ENCODE measurements at places on chromosomes 3 and 15.
A peak's percentile ranks its signal among the peaks of the same experiment; 100 is the strongest.

GRCh38 chr3:136545664-136546268, 206.4 kb downstream of the STAG1 start:
- DNase-seq: no peak

DNA sequence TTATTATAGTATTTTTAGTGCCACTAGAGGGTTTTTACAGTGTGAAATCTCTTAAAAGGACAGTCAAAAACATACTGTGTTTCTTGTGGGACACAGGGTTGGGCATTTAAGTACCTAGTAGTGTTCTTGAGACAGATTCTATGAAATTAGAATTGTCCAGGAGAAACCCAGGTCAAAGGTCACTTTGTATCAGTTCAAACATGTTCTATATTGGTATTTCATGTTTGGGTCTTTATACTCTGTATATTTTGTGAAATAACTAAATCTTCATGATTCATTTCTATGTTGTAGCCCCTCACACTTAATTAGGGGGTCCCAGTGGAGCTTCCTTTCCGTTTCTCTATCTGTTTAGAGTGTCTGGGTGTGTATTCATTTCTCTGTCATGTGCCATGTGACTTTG, 171.6 kb downstream of the PTPRG start:
- DNase-seq: no peak

- no peak for DNase-seq
These were observed 29.4 kb upstream of the MCCC1 start for GRCh38 chr3:183128709-183129108.

- no peak for DNase-seq
These were observed 12.9 kb downstream of the MON1A start for GRCh38 chr3:49916686-49917085.

GRCh38 chr15:52584414-52584813, 15.6 kb upstream of the ARPP19 start:
- no peak for DNase-seq

DNA sequence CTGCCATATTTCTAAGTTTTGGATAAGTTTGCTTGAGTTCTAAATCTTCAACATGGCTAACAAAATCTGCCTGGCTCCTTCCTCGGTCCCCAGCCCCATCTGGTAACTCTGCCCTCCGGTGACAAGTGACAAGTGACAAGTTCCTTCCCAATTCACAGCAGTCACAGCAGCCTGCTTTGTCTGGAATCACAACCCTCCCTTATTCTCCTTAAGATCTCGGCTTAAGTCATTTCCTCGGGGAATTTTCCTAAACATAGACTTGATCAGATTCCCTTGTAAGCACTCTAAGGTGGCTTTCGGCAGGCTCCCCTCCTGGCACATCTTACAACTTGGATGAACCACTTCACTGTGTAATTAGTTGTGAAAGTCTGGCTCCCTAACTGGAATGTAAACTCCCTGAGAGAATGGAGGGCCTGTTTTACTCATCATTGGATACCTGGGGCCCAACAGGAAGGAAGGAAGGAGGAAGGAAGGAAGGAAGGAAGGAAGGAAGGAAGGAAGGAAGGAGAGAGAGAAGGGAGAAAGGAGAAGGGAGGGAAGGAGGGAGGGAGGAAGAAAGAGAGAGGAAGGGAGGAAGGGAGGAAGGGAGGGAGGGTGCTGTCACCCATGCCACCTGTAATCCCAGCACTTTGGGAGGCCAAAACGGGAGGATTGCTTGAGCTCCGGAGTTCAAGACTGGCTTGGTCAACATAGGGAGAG, 126.4 kb downstream of the SHQ1 start:
- no peak for DNase-seq

DNA sequence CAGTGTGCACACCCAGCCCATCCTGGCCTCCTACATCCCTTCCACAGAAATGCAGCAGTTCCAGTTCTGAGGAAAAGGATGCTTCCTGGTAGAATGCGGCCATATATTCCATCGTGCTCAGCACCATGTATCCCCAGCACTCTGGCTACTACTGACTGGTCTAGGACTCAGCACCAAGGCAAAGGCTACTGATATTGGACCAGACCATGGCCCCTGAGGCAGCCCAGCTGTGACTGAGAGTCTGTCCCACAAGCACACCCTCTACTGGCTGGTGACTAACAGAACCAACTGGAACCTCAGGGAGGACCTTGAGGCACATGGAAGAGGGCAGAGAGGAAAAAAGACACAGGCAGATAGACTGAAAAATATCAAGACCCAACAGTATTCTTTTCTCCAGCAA, 30.0 kb downstream of the TARS3 start:
- no peak for DNase-seq

GRCh38 chr3:67294341-67294740, 296.2 kb downstream of the KBTBD8 start:
- DNase-seq: no peak

- DNase-seq: no peak
These were observed 216.8 kb downstream of the RSL24D1 start for GRCh38 chr15:54979964-54980363.

- no peak for DNase-seq
These were observed 61.7 kb downstream of the SLC12A1 start for GRCh38 chr15:48267766-48268165.

DNA sequence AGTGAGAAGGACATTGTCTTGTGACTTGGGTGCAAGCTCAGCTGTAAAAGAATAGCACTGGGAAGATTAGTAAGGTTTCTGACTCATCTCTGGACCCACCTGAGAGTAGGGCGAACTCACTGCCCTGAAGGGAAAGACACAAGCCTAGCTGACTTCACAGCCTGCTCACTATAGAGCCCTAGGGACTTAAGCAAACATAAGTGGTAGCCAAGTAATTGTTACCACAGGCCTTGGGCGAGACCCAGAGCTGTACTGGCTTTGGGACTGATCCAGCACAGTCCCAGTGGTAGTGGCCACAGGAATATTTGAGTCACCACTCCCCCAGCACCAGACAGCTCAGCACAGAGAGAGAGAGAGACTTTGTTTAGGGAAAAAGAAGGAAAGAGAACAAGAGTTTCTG, 429.9 kb downstream of the TBL1XR1 start:
- DNase-seq: no peak

- DNase-seq: no peak
These were observed 17.3 kb upstream of the KBTBD8 start for GRCh38 chr3:66980791-66981190.

DNA sequence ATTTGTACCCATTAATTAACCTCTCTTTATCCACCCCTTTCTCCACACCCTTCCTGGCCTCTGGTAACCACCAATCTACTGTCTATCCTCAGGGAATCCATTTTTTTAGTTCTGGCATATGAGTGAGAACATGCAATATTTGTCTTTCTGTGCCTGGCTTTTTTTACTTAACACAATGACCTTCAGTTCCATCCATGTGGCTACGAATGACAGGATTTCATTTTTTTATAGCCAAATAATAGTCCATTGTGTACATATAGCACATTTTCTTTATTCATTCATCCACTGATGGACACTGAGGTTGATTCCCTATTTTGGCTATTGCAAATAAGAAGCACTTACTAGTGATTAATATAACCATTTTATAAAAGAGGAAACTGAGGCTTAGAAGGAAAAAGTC, 109.9 kb upstream of the NANOGP8 start:
- DNase-seq: no peak

DNA sequence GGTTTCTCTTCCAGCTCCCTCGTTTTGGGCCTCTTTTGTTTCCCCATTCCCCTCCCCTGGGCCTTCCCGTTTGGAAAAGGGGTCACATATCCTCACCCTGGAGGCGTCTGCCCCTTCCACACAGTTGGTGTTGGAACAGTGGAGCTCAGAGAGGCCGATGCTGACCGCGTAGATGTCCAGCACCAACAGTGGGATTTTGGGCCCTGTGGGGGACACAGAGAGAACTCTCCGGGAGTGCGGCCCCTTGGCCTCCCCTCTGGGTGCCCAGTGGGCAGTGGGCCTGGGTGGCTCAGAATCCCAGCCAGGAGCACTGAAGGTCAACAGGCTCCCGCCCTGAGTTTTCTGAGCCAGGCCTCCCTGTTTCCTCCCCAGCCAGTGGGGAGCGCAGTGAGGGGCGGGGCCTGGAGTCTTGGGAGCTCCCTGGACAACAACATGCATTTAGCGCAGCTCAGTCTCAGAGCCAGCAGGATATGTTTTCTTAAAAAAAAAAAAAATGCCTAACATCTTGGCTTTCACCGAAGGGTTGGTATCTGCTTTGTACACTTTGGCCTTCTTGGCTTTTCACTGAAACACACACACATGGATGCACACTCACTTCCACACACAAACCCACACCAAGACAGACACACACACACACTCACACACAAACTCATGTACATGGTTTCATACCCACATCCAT, 670 bp upstream of the ISLR start:
- no peak for DNase-seq

DNA sequence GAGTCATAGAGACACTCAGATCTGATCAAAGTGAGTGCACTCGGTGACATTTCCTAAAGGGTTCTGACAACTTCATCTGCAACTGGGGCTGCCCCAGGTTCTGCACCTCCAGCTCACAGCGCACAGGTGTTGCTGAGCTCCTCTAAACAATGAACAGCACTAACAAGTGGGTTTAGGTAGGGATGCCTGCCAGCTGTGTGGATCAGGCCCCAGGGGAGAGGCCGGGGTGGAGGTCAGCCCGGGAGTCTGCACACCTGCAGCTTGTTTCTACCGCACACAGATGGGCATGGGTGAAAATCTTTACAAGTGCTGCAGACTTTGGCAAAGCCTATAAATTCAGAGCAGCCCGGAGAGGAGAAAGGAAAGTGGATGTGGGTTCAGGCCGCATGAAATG, 355 bp downstream of the FBXW12 start:
- no peak for DNase-seq

GRCh38 chr3:122353893-122354401, 28.9 kb downstream of the CSTA start:
- no peak for DNase-seq

GRCh38 chr3:196378146-196378841, 40.1 kb upstream of the TM4SF19 start:
- peak; percentile 5 for DNase-seq

- no peak for DNase-seq
These were observed 10.5 kb downstream of the FILIP1L start for GRCh38 chr3:100103558-100104441.

DNA sequence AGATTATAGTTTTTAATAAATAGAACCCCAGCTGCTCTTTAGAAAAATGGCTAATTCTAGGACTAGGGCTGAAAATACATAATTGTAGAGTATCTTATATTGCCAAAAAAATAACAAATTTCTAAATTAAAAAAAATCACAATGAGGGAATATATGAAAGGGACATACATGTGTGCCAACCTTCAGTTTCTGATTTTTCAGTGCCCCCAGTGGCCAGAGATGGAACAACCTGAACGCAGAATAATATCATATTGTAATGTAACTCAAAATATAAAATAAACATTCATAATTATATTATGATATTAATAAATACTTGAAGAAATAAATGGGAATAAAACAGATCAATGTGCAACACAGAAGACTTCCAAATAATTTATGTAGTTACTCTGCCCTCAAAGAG, 460.5 kb downstream of the ZNF385D start:
- DNase-seq: no peak

GRCh38 chr15:52762621-52763020, 27.5 kb downstream of the ONECUT1 start:
- no peak for DNase-seq

GRCh38 chr15:71080166-71080565, 35.1 kb upstream of the THSD4 start:
- DNase-seq: no peak

GRCh38 chr3:101823525-101823924, 25.8 kb upstream of the NFKBIZ start:
- no peak for DNase-seq

- no peak for DNase-seq
These were observed 851.1 kb downstream of the FHIT start for GRCh38 chr3:60399861-60400845.

- no peak for DNase-seq
These were observed 64.1 kb upstream of the SLC6A1 start for GRCh38 chr3:10928407-10928960.

DNA sequence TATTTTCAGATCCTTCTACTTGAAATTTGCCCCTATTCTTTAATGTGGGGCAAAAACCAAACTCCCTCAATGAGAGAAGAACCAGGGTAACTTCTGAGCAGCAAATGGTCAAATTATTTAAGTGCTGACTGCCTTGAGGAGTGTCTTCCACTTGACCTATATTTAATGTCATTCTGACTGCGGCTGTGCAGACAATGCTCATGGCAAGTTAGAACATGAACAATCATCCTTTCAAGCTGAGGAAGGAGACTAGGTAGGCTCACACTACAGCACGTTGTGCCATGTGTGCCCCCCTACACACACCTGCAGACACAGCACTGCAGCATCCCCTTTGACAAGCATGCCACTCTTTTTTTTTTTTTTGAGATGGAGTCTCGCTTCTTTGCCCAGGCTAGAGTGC, 98.2 kb downstream of the OSBPL10 start:
- no peak for DNase-seq

- DNase-seq: no peak
These were observed 64.1 kb upstream of the RPL32 start for GRCh38 chr3:12905316-12906071.

- DNase-seq: no peak
These were observed 27.5 kb upstream of the EIF1B start for GRCh38 chr3:40281995-40282394.

DNA sequence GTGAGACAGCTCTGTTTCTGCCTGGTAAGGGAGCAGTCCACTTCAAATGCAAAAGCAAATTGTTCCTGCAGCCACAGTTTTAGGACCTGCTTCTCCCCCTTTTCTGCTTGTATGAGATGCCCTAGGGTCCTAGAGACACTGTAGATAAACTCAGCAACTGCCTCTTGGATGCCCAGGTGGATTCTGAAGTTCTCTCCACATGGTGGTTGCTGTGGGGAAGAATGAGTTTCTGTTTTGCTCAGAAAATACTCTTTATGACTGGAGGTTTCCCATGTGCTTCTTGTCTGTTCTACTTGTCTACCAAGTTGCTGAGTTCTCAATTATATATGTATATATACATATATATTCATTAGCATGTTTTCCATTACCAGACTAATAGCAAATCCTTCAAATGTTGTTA, 5.6 kb upstream of the ZNF80 start:
- DNase-seq: peak; percentile 92

DNA sequence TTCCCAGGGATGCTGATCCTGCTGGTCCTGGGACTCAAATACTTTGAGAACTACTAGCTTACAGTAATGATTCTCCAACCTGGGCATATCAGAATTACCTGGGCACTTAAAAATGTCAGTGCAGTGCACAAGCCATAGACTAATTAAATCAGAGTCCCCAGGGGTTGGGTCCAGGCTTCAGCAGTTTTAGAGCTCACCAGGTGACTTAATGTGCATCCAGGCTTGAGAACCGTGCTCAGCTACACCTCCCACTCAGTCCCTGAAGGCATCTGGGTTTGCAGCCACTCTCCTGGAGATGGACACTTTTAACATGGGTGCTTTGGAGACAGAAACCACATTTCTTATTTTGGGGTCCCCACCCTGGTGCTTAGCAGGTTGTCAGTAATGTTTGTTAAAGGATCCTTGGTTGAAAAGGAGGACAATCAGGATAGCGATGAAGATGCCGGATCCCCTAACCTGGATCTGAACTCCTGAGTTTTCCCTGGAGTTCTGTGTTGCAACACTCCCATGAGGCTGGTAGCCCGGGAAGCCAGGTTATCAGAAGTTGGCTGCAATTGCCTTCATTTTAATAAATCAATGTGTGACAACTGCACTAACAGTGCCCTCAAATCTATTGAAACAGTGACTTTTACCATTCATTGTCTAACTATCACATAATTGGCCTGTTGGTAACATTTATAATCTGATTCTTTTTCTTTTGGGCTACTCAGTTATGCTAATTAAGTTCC, 48.1 kb downstream of the BFSP2 start:
- DNase-seq: no peak
